ENCODE measurements at places on chromosomes 4 and X. TPM values are rescaled to one million over a fixed set of nuclear protein-coding genes. Genes with fewer than 3 reads are reported as not detected.

The XAGE2 gene
- not detected for total RNA-seq

The CLNK gene
- total RNA-seq, result 0.19 TPM

DNA sequence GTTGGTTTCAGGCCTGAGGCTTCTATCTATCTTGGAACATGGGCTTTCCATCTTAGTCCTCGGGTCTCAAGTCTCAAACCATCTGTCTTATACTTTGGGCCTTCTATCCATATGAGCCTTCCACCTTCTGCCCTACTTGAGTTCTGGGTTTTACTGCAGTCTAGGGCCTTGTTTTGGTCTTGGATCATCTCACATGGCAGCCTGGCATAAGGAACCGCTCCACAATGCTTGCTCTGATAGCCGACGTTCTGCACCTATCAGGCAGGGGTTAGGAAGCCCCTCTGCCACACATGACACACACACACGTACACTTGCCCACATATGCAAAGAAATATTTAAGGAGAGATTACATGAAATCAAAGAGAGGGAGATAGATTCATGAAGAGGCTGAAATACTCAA, 264.0 kb downstream of the CHIC1 start:
- no peak for DNase-seq

DNA sequence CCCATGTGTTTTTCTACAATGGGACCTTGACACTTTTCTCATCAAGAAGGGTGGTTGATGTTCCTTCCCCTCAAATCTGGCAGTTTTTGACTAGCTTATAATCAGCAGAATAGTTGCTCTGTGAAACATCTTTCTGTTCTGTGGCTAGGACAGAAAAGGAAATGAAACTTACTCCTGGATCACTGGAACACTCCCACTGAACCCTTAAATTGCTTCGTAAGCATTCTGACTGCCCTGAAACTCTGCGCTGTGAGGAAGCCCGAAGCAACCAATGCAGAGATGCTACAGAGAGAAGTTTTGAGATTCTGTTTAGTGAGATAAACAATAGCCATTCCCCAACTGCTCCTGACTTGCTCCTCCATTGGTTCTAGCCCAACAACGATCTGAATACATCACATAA, 602.2 kb downstream of the CENPC start:
- DNase-seq, result no peak

DNA sequence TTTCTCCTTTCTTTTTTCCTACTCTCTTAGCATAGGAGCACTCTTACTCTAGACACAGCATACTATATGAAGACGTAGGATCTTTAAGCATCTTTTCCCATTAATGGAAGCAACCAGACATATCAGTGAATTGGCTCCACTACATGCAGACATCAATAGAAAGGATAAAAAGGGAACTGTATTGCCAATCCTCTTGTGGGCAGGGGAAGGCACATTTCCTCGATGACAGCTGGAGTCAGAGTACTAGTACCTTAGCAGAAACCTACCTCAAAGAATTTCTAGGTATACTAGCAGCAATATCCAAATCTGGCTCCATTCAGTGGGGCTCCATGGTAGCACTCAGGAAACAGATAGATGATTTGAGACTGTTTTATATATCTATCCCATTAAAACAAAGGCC, 20.1 kb downstream of the CYBB start:
- DNase-seq, result no peak
